ENCODE measurements at places on chromosomes 4 and X.

- no peak for DNase-seq
These were observed 97.9 kb downstream of the ARHGEF9 start for GRCh38 chrX:63686878-63687714.

DNA sequence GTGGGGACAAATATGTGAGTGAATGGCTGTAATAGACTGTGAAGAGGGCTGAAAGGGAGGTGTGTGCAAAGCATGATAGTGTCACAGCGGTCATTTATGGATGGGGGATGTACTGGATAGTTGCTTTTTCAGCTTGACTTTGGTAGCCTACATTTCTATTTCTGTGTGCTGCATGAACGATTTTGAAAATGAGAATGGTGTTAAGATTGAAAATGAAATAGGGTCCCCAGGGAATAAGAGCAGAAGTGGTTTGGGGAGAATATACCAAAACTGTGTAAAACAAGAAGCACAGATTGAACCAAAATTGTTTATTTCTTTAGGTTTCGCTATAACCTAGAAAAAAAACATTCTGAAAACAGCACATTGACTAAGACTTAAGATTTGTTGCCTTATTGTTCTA is 58.8 kb upstream of the CLNK start:
- no peak for DNase-seq

- no peak for DNase-seq
These were observed 1520.7 kb downstream of the ARAP2 start for GRCh38 chr4:34723605-34724004.

DNA sequence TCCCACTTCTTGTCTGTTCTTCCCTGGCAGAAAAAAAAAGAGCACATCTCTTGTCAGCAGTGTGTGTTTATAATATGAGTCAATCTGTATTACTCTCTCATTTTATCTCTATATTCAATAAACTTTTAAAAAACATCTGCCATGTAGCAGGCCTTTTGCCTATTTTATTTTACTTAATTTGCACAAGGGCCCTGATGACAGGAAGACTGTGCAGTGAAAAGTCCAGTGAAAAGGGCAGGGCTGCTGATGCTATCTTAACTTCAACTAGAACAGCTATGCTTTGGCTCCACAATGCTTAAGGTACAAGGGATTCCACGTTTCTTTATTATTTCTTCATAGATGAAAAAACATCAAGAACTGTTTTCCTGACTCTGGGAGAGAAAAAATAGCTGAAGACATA is 97.0 kb upstream of the DGKK start:
- no peak for DNase-seq

DNA sequence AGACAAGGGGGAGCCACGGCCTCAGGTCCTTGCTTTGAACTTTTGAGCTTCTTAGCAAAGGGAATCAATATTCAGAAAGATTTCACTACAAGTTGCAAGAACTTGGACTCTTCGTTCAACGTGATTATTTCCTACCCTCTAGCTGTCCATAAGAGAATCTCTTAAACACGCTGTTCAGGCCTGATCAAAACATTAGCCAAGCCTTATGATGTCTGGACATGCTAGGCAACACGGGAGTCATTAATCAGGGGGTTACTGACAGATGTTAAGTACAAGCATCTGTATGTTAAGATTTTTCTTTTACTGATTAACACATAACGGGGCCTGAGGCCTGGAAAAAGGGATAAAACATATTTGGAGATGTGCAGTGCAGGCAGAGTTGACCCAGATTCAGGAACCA is 138.9 kb upstream of the IL1RAPL2 start:
- no peak for DNase-seq

GRCh38 chr4:78779280-78779679 is 3.1 kb downstream of the BMP2K start:
- DNase-seq: no peak

DNA sequence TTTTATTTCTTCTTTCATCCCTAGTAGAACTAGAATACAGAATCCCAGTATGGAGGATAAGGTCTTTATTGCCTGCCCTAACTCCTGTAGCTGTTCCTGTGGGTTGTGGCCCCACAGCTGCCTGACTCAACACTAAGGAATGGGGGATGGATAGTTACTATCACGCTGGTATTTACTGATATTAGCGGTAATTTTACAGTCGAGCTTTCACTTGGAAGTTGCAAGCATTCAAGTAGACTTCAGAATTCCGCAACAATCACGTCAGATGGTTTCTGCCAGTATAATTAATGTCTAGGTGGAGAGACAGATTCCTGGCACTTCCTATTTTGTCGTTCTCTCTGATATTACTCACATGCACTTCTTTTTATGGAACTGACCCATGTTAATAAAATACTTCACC is 489.8 kb downstream of the PABPC4L start:
- no peak for DNase-seq

DNA sequence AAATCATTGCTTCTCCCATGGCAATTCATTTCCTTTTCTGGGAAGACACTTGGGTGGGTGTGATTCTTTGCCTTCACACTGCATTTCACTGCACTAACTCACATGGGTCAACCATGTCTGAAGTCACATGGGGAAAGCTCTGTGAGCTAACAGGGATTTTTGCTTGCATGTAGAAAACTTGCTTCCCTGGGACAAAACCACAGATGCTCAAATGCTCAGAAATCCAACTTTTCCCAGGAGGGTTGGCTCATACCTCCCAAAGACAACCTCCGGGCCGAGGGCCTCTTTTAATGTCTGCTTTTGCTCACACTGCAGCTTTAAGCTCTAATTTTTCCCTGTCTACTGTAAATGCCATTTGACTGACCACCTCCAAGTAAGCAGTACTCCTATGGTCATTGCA is 1695.2 kb downstream of the STIM2 start:
- DNase-seq: no peak

DNA sequence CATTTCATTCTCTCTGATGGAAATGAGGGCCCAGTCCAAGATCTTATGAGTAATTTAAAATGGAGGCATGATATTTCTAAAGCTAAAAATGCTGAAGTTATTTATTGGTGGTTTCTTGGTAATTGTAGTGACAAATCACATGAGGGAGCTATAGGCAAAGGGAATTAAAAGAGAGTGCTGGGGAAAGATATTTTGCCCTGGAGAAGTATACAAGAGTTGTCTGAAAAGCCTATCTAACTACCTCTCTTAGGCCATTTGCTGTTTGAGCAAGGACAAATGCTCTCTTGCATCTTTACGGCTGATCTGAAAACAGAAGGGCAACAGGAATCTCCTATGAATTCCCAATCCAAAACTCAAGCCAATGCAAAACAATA is 89.4 kb downstream of the FMR1NB start:
- DNase-seq: no peak

DNA sequence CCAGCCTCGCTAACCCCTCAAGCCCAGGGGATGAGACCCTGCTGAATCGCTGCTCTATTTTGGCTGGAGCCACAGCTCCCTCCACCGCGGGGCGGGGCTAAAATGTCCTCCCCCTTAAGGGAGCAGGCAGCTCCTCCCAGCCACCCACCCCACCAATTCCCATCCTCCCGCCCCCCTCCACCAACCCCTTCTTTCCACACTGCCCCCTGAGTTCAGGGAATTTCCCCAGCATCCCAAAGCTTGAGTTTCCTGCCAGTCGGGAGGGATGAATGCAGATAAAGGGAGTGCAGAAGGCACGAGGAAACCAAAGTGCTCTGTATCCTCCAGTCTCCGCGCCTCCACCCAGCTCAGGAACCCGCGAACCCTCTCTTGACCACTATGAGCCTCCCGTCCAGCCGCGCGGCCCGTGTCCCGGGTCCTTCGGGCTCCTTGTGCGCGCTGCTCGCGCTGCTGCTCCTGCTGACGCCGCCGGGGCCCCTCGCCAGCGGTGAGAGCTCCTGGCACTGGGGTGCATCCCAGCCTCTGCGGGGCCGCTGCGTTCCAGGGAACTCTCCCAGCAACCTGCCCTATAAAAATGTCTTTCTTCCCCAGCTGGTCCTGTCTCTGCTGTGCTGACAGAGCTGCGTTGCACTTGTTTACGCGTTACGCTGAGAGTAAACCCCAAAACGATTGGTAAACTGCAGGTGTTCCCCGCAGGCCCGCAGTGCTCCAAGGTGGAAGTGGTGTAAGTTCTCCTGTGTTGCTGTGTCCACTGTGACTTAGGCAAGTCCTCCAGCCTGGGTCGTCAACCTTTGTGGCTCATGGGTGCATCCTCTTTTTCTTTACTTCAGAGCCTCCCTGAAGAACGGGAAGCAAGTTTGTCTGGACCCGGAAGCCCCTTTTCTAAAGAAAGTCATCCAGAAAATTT is at the start of gene CXCL6:
TSS of gene CXCL6 (plus strand) at position 306 of the 907 bp plus-strand sequence. CDS start at position 379, 73 bp downstream.
- no peak for DNase-seq

DNA sequence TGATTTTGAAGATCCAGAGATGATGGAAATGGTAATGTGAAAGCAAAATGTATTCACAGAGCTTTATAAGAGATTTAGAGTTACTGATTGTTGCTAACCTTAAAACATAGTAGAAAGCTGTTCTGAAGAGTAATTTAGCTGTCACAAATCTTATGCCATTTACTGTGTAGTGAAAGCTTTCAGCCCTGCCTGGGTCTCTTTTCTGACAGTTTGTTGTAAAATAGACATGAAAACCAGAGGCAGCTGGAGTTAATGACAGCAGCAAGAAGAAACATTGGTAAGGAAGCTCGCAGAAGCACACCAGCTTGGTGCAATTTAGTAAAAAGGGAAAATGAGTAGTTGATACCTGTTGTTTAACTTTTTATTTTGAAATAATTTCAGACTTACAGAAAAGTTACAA is 21.1 kb downstream of the POLR2B start:
- DNase-seq: no peak

DNA sequence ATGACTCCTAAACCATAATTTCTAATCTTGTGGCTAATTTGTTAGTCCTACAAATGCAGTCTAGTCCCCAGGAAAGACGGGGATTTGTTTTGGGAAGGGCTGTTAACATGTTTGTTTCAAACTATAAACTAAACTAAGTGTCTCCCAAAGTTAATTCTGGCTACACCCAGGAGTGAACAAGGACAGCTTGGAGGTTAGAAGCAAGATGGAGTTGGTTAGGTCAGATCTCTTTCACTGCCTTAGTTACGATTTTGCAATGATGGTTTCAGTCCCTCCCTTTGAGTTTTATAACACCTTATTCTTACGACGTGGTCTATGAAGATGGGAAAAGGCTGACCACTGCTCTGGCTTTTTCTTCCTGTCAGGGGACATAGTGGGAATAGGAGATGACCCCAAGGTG is 27.0 kb upstream of the IL2 start:
- no peak for DNase-seq
